ENCODE measurements at places on chromosomes 2 and 18.

DNA sequence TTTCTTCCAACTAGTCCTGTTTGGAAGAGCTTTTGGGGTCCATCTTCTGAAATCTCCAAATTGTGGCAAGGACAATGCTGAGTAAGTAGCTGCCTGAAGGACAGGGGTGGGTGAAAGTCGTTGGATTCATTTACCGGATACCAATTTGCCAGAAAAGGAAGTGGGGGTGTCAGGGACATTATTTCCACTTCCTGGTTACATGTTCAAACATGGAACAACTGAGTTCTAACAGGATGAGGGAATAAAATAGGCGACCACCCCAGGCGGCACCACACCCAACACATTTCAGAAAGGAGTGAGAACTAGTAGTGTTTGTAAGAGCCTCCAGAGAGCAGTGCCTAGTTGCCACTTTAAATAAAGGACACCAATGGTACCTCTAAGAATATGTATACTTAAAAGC lies 158.6 kb upstream of the SERTAD2 start:
- DNase-seq = no peak

DNA sequence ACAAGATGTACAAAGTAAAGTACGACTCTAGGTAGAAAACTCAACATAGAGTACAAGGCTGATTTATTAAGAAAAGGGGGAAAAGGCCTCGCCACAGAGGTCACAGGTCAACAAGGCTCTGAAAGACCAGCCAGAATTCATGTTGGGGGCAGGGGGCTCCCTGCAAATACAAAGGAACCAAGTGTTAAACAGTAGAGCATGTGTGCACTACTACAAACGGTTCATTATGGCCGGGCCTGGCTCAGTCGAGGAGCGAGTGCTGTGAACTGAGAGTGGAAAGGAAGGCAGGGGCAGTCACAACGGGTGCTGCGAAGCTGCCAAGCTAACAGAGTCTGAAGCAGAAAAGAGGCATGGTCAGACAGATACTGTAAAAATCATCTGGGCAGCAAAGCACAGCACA lies 77.1 kb downstream of the MBOAT2 start:
- DNase-seq = no peak

DNA sequence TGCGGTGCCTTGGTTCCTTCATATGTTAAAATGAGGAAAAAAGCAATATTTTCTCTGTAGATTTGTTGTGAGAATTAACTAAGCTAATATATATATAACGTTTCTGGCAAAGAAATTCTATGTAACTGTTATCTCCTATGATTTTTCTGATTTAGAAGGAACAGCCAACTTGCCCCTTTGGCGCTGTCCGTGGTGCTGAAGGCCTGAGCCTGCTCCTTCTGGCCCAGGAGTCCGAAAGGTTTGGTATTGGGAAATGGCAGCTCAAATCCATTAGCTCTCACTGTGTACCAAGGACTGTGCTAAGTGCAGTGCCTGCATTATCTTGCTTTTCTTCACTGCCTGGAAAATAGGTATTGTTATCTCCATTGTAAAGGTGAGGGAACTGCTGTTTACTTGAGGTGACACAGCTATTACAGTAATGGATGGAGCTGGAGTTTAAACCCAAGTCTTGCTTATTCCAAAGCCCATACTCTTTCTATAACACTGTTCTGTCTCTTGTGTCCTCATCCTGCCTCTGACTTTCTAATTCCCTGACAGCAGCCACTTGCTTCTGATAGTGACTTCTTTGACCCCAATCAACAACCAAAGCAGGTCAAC lies 52.2 kb downstream of the C1QL2 start:
- peak; percentile 74 for DNase-seq

DNA sequence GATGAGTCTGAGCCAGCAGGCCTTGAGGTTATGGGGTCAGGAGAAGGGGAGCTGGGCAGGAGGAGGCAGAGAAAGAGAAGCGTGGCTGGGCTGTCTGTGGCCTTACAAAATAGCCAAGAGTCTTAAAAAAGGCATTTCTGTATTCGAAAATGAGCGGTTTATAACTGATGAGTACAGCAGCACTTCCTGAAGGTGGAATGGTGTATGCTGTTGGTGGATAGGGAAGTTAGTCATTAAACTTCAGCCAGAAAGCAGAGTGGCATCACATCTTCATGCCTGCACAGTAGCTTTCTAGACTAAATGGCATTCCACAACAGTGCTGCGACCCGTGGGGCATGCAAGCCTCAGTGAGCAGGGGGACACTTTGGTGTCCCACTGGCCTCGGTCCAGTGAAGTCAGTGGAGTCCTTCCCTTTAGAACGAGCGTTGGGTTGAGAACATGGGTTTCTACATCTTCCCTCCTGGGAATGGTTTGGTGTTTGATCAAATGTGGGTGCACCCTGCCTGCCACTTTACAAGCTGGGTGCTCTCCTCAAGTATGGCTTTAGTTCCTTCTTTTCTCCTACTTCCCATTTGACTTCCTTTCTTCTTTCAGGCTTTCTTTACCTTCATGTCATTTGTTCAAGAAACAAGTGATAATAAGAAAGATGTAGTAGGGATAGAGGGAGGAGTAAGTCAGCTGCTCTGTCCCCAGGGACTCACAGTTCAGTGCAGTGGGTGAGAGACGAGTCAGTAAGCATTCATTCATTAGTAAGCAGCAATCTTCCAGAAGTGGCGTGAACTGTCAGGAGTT lies 96.3 kb downstream of the ARMC9 start:
- DNase-seq = no peak

DNA sequence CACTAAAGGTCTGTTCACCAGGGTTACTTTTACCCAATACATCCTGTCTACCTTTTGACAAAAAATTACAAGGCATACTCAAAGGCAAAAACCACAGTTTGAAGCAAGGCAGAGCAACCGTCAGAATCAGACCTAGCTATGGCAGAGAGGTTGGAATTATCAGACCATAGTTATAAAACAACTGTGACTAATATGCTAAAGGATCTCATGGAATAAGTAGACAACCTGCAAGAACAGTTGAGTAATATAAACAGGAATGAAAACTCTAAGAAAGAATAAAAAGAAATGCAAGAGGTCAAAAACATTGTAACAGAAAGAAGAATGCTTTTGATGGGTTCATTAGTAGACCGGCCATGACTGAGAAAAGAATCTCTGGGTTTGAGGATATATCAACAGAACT lies 318.8 kb upstream of the KCNH7 start:
- DNase-seq = no peak

GRCh38 chr2:15768615-15769014 lies 171.7 kb upstream of the MYCN start:
- no peak for DNase-seq
